ENCODE measurements at places on chromosomes 7 and 10.
A peak's percentile ranks its signal among the peaks of the same experiment; 100 is the strongest.

GRCh38 chr10:100656454-100656853, 88.9 kb upstream of the PAX2 start:
- DNase-seq: no peak

- no peak for DNase-seq
Observed at GRCh38 chr7:66206119-66206933, 1.2 kb downstream of the TPST1 start.

- no peak for DNase-seq
Observed at GRCh38 chr10:77442699-77443189, 194.9 kb downstream of the KCNMA1 start.

DNA sequence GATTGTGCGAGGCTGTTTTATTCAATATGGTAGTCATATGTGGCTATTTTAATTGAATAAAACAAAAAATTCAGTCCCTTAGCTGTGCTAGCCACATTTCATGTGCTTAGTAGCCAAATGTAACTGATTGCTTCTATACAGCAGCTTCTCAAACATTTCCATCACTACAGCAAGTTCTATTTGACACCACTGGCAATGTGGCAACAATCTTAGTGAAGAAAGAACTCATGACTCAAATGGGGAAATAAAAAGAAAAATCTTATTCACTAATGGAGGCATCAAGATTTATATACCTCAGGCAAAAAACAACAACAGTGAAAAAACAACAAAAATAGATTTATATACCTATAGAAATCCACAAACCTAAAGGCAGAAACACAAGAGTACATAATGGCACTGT, 17.9 kb downstream of the SEM1 start:
- DNase-seq: no peak

DNA sequence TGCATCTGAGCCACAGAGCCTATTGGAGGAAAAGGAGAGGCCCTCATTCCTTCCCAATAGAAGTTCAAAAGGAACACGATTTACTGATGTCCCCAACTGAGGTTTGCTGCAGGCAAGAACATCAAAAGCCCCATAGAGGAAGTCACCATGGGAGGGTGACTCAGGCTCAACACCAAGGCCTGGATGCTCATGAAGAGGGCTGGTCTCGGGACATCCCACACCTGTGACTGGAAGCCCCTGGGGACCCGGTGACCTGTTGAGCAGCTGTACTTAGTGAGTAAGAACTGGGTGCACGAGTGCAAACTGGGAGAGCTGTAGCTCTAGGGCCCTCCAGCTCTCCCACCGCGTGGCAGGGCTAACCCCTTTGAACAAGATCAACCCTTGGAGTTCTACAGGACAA, 38.0 kb downstream of the CYTH3 start:
- DNase-seq: no peak

DNA sequence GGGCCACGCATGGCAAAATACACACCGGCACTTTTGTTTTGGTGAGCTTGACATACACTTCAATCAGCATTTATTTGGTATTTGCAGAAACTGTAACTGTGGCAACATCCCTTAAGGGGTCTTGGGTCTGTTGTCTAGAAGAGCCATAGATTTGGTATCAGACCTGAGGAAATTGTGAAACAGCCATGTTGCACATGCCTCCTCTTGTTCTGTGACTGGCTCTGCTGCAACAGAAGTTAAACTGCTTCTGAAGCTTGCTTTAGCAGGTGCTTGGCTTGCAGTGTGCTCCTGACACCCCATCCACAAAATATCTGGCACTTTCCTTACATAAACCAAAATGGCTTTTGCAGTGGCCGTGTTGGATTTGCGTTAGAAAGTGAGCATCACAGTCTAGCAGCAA, 247.3 kb downstream of the GATA3 start:
- no peak for DNase-seq

- no peak for DNase-seq
Observed at GRCh38 chr10:100327007-100327717, 2.9 kb downstream of the PKD2L1 start.

GRCh38 chr7:45219801-45220435, 62.3 kb downstream of the RAMP3 start:
- DNase-seq: no peak

- DNase-seq: no peak
Observed at GRCh38 chr7:55206235-55207029, 158.7 kb upstream of the LANCL2 start.

DNA sequence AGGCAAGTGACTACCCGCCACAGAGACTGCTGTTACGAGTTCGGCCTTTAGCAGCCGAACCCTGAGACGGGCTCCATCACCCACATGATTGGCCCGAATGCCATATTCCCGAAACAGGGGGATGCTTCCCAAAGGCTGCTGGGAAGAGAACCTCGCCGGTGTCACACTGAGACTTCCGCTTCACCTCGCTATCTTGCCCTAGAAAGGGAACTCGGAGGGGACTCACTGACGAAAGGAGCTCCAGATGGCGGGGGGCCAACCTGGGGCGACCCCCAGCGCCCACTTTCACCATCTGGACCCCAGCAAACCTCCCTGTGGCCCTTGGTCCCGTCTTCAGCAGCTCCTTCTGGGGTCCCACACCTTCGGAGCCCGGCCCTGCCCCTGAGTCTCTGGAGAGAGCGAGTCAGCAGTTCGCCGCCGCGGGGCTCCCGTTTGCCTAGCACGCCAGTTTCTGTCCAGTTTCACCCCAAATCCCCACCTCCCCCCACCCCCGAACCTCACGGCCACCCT, 529 bp downstream of the HPS1 start:
- DNase-seq: no peak

GRCh38 chr10:112375721-112376395, 1.9 kb downstream of the ACSL5 start:
- no peak for DNase-seq

- no peak for DNase-seq
Observed at GRCh38 chr7:32093415-32094408, 23.5 kb upstream of the PDE1C start.

GRCh38 chr10:107971411-107971810, 806.9 kb upstream of the SORCS1 start:
- DNase-seq: no peak

GRCh38 chr10:17062955-17063484, 66.6 kb downstream of the CUBN start:
- no peak for DNase-seq

DNA sequence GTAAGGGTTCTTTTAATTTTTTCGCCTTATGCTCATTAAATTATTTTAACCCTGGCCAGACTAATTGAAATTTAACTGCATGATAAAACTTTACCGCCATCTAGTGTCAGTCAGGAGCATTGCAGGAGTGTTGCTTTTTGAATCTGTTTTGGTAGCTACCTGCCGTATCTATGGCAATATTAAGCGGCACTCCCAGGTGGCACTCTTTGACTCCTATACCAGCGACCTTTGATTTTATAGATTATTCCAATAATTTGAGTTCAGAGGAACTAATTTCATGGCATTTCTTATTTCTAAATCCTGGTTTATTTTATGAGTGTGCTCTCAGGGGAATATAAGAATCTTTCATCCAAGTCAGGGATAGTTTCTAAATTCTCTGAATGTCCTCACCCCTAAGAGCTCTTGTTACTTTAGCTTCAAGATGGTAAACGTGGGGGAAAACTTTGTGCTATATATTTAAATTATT, 198.9 kb downstream of the REEP3 start:
- peak; percentile 6 for DNase-seq

GRCh38 chr10:62541811-62542210, 167.6 kb downstream of the ZNF365 start:
- no peak for DNase-seq

GRCh38 chr7:64614812-64615211, 51.1 kb upstream of the ZNF107 start:
- no peak for DNase-seq

GRCh38 chr10:102801496-102801895, 35.7 kb downstream of the CYP17A1 start:
- no peak for DNase-seq

- DNase-seq: no peak
Observed at GRCh38 chr10:3775696-3776551, 9.1 kb downstream of the KLF6 start.

- no peak for DNase-seq
Observed at GRCh38 chr7:77425101-77426051, 9.2 kb upstream of the GSAP start.

GRCh38 chr10:106819490-106819889, 345.0 kb downstream of the SORCS1 start:
- DNase-seq: no peak

GRCh38 chr7:39406467-39406866, 159.7 kb upstream of the YAE1 start:
- DNase-seq: no peak

DNA sequence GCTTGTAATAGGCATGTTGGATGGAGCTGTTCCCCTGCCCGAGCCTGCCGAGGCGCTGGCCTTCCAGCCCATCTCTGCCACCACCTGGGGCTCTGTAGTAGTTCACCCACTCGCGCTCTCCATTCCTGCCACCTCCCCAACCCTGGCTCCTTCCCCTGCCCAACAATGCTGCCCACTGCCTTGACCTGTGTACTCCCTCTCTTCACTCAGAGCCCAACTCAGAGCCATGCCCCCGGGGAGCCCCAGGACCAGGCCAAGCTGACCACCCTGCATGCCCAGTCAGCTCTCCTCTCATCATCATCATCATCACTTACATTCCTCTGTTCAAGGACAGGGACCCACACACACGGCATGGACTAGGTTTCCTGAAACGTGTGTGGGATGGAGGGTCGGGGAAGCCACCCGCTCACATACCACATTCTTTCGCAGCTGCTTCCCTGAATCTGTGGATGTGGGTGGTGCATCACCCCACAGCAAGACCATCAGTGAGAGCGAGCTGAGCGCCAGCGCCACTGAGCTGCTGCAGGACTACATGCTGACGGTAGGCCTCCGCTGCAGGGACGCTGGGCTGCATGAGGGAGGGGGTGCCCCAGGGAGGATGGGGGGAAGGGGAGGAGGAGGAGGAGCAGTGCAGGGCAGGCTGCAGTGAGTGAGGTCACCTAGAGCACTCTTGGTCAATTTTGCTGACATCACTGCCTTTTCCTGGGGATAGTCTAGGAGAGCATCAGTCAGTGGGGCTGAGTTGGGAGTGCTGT, 15.6 kb downstream of the NACAD start:
- no peak for DNase-seq

DNA sequence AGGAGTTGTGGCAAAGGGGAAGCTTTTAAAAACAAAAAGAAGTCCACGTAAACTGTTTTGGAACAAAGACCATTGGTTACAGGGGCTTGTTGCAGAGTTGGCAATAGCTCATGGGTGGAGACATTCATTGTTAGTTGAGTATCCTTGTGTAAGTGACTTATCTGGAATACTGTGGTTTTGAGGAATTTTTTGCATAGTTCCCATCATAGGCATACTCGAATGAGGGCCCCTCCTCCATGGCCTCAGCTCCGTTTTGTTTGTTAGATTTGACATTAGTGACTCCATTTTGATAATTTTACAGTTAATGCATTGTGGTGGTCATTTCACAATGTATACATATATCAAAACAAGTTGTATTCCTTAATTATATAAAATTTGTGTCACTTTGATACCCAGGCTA, 12.8 kb upstream of the SMKR1 start:
- DNase-seq: no peak

GRCh38 chr7:154698726-154699291, 304.1 kb downstream of the PAXIP1 start:
- no peak for DNase-seq

DNA sequence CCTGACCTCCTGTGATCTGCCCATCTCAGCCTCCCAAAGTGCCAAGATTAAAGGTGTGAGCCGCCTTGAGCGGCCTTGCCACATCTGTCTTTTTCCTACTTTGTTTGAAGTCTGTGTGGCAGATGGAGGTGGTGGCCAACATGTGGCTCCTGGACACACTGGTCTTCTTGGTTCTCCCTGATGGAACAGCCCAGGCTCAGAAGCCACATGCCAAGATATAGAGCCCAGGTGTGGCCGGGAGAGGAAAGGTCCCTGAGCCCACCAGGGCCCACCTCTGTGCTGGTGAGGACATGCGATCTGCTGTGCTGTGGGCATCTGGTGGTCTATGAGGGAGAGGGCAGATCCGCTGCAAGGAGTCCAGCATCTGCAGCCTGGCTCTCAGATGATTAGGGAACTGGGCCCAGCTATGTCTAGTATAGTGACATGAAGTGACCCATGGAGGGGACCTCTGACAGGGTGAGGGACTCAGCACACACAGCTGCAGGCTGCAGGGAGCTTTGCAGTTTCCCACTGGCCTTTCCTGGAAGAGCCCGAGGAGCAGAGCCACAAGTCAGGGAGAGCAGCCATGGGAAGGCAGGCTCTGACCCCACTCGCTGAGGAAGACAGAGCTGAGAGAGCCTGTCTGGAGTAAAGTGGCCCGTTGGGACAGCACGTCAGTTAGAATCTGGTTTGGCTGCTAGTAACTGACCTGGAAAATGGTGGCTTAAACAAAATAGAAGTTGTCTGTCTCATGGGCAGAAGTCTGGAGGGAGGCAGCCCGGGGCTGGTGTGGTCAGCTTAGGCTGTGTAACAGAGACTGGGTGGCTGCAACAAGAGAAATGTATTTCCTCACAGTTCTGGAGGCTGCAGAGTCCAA, 25.9 kb downstream of the ADCY1 start:
- no peak for DNase-seq

DNA sequence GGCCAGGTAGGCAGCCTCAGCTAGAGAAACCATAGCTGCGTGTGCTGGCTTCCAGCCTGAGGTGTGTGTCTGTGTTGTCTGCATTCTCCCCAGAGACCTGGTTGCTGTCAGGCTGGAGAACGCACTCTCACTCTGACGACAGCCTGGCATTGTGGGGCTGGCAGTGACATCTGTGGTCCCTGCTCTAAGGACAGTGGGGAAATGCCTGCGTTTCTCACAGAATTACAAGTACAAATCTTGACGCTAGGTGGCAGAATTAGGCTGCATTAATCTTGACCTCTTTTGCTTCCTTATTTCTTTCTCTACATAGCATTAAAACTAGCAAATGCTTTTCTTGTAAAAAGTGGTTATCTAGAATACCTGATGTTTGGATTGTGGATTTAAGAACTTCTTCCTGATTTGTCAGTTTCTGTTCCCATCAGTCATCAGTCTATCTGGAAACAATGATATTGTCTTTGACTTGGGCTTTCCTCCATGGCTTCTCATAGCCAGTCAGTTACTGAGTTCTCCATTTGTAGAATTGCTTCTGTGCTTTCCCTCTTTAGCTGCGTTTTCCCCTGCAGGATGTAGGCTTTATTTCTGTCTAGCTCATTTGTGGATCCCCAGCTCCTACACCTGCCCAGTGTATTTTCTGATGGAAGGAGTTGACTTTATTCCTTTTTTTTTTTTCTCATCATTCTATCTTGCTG, 86.0 kb downstream of the FANK1 start:
- DNase-seq: no peak

DNA sequence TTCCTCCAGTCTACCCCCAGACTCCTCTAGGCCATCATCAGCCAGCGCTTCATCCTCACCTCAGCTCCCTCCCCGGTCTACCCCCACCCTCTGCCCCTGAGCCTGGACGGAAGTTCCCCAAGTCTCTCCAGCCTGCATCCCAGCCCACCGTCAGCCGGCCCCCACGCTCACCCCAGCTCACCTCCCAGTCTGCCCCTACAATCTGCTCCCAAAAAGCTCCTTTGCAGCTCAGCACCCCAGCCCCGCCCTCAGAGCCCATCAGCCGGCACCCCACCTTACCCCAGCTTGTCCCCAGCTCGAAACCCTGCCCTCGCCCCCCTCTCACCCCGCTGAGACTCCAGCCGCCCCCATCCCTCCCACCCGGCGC, 322 bp upstream of the RAMP3 start:
- no peak for DNase-seq

Data from stimulated activated CD8-positive, alpha-beta memory T cell treated with anti-CD3 and anti-CD28 coated beads, Interleukin-7, amount 100 ng/mL, for 48 hours (primary cell).